ENCODE measurements at places on chromosomes 1 and 21.

- no peak for DNase-seq
These were observed 21.6 kb upstream of the DPYD start for GRCh38 chr1:97942161-97943123.

GRCh38 chr1:228197555-228198147 is 10.2 kb upstream of the OBSCN start:
- no peak for DNase-seq

- DNase-seq = no peak
These were observed 104.8 kb downstream of the GDAP2 start for GRCh38 chr1:117824616-117825015.

- no peak for DNase-seq
These were observed 10.9 kb downstream of the UBE2J2 start for GRCh38 chr1:1262758-1263157.

DNA sequence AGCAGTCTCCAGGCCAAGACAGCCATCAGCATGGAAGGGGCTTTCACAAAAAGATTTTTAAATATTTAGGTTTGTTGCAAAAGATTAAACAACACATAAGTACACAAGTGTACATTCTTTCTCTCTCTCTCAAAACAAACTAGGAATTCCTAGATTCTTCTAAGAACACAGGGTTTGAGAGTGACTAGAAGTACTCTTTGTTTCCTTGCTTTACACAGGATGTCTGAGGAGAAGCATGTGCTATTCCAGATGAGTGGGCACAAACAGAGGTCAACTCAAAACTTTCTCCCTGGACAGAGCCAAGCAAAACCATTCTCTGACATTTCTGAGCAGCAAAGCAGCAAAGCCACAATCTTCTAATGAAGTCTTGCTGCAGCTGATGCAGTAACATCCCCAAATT is 210.6 kb upstream of the HOOK1 start:
- DNase-seq = no peak

- no peak for DNase-seq
These were observed 45.6 kb upstream of the RBM34 start for GRCh38 chr1:235206533-235207208.

DNA sequence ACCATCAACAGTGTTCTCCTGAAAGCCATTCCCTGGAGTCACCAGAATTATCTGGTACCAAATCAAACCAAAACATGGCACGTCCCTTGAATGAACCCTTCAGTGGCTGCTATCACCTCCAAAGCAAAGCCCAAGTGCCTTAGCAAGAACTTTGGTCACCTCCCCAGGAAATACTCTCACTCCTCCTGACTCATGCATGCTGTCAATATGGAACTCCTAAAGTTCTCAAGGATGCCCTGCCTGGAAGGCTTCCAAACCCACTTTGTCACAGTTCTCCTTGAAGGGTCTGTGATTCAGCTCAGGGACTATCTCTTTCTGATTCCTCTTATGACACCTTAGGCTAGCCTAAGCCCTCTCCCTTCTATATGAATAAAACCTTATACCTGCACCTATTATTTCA is 146.1 kb upstream of the RUNX1 start:
- no peak for DNase-seq
